ENCODE measurements at places on chromosomes 12 and 14. TPM values are rescaled to one million over a fixed set of nuclear protein-coding genes. Genes with fewer than 3 reads are reported as not detected.
A peak's percentile ranks its signal among the peaks of the same experiment; 100 is the strongest.

RASAL1 gene
- not detected for total RNA-seq

RNASE1 gene
- 632 TPM for total RNA-seq

ADAMTS20 gene
- not detected for total RNA-seq

PTPN21 gene
- total RNA-seq, result 35.0 TPM

ABCD2 gene
- total RNA-seq, result 11.8 TPM

CMKLR1 gene
- total RNA-seq, result 16.1 TPM

LRRC9 gene
- 1.2 TPM for total RNA-seq

OR4E1 gene
- not detected for total RNA-seq

OTOGL gene
- 9.2 TPM for total RNA-seq

LRRK2 gene
- total RNA-seq, result 11.0 TPM

DNA sequence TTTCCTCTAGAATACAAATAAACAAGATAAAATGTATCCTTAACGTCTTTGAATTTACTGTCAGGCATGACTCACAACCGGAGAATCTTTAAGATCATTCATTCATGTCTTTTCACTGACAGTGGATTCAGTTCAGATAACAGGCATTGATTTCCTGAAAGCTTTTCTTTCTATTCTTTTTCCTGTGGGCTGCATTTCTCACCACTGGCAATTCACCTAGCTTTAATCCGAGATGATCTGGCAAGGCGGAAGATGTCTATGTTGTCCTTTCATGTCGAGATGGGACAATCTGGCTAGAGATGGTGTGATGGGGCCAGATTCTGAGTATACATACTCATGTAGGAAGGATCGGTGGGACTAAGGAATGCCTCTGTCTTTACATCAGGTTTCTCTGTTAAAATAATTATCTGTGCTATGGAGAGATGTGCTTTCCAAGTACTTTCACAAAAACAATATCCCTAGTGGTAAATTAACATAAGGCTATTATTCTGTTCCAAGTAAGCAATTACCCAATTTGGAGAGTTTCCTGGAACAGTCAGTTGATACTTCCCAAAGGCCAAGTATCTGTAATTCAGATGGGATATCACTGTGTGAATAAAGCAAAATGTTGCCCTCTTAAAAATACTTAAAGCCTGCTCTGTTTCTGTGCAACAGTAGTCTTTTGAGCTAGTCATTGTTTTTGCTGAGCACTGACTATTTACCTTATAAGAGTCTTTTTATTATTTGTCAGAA is 17.8 kb downstream of the ACSS3 start:
- no peak for DNase-seq

GRCh38 chr14:81211844-81212243 is 8.9 kb downstream of the GTF2A1 start:
- DNase-seq, result peak; percentile 43

DNA sequence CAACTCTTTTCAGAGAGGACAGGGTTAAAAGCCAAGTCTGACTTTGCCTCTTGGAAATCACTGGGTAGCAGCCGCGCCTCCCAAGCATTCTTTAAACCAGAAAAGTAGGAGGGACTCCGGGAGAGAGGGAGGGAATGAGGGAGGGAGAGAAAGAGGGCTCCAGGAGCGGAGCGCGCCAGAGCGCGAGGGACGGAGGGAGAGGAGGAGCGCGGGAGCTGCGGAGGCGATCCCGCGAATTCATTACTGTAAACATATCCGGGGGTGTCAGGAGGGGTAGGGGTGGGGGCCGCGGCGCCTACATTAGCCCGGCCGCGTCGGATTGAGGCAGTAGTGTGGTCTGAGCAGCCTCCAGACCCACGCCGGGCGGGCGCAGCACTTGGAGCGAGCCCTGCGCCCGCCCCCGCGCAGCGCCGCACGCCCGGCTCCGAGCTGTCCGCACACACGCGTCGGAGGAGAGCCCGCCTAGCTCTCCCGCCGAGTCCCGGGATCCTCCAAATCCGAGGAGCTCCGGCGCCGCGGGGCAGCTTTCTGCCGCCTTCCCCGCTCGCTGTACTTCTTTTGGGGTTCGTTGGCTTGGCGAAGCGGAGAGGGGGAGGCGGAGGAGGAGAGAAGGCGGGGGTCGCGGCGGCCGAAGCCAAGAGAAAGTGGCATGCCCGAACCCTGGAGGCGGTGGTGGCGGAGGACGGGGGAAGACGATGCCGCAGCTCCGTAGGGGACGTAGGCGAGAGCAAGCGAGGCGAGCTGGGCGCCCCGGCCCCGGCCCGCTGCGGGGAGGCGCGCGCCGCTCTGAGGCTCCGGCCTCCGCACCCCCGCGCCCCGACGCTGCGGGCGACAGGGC is 3.3 kb downstream of the FLRT2 start:
- DNase-seq, result peak; percentile 70

GRCh38 chr12:47824198-47824597 is 4.5 kb upstream of the HDAC7 start:
- DNase-seq, result no peak

GRCh38 chr12:130053651-130054069 is 108.6 kb upstream of the FZD10 start:
- DNase-seq, result no peak

- DNase-seq, result peak; percentile 29
Measured at GRCh38 chr14:65137648-65138307, 35.5 kb upstream of the MAX start.

DNA sequence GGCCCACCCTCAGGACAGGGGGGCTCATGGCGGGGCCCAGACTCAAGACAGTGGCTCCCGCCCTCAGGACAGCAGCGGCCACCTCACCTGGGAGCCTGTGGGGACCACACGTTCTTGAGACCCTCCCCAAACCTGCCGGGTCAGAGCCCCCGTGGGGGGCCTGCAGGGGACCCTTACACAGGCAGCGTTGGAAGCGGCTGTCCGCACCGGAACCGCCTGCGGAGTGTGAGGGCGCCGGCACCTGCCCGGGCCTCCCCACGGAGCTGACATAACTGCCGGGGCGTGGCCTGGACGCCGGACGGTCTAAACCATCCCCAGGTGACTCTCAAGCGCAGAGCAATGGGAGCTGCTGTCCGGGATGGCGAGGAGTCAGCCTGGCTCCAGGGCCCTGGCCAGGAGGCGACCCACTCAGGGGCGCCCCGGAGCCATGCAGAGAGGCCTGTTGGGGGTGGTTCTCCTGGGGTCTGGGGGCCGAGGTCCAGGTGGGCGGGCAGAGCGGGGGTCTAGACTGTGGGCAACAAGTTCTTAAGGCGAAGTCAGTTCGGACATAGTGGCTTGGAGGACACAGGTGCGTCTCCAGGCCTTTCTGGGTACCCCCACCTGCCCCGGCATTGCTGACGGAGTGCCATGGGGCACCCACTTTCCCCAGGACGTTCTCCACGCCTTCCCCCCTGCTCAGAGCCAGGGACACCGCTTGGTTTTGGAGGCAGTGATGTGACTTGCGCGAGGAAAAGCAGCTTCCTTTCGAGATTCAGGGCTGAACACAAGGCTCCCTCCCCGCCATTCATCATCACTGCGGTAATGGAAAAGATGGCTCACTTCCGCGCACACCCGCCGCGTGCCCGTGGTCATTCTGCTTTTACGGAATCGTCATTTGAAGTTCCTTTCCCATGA is 23.2 kb downstream of the GALNT9 start:
- DNase-seq, result peak; percentile 14

- no peak for DNase-seq
Measured at GRCh38 chr14:35197015-35197414, 74.7 kb downstream of the PRORP start.

DNA sequence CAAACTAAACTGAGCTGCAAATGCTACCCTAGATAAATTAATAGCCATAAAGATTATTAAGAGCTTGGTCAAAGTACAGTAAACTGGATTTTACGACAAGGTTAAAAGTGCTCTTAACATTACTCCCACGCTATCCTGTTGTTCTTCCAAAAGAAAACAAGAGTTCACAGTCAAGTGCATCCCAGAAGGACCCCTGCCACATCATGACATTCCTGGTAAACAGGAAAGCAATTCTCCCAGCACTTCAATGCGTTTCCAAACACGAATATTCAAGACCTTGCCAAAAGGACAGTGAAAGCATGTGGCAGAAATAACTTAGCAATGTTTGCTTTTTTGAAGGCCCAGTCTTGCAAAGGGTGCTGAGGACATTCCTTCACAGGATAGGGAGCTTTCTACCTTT is 11.2 kb downstream of the SPRING1 start:
- no peak for DNase-seq

GRCh38 chr12:75568393-75568792 is 57.0 kb upstream of the KRR1 start:
- no peak for DNase-seq

DNA sequence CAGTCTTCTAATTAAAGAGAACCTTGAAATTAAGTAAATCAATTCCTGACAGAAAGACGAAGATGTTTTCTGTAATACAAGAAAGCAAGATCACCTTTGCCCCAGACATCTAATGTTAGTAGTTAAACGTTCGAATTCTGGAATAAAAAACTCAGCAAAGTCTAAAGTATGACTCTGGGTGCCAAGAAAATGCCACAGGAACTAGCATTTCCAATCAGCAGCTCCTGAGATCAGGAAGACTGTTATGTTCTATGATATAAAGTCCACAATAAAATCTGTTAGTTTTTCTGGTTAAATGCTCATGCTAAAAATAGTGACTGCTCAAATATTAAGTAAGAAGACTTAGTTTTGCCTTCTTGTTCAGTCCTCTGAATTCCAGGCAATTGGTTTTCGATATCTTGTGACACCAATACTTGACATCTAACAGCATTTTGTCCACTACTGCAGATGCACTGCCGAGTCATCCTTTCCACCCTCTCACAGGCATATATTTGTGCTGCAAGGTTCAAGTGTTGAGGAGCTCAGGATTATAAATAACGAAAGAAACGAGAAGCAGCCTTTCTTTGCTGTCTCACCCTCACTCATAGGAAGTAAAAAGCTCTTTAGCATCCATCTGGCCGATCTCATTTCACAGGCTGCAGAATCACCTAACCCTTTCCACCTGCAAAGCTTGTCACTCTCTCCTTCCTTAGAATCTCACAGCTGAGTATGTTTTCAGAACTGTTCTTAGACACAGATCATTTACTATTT is 32.0 kb downstream of the SSH1 start:
- DNase-seq, result no peak

GRCh38 chr14:76376878-76377734 is 1.2 kb downstream of the ESRRB start:
- DNase-seq, result no peak

DNA sequence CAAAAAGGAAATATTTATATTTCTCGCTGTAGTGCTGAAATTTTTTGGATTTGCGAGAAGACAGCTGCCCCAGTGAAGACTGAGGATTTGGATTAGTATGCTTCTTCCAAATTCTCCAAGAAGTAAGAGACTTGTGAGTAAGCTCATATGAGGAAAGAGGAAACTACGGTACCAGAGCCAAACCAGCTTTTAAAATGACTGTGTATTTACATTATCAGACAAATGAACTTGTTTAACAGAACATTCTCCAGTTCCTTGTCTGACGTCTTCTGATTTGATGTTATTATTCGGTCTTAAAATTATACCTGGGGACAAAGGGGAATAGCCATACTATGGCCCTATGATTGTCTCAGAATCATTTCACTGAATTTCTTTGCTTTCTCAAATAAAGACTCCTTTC is 8.0 kb downstream of the CLEC12B start:
- DNase-seq, result no peak

GRCh38 chr12:82363990-82364389 is 5.7 kb downstream of the METTL25 start:
- no peak for DNase-seq

DNA sequence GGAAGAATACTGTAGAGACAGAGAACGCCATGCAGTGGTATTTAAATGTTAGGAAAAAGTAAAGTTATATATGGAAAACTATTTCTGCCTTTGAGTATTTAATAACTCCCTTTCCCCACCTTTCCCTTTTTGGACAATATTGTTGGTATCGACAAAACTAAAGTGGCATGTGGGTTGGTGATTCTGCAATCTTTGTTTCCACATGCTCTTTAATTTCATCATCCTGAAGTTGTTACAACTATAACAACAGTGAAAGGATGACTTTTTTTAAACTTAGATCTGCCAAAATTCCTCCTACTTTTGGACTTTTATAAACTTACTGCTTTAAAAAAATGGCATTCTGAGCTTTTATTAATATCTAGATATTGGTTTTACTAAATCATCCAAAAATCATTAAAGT is 25.3 kb downstream of the TTC8 start:
- DNase-seq, result no peak

DNA sequence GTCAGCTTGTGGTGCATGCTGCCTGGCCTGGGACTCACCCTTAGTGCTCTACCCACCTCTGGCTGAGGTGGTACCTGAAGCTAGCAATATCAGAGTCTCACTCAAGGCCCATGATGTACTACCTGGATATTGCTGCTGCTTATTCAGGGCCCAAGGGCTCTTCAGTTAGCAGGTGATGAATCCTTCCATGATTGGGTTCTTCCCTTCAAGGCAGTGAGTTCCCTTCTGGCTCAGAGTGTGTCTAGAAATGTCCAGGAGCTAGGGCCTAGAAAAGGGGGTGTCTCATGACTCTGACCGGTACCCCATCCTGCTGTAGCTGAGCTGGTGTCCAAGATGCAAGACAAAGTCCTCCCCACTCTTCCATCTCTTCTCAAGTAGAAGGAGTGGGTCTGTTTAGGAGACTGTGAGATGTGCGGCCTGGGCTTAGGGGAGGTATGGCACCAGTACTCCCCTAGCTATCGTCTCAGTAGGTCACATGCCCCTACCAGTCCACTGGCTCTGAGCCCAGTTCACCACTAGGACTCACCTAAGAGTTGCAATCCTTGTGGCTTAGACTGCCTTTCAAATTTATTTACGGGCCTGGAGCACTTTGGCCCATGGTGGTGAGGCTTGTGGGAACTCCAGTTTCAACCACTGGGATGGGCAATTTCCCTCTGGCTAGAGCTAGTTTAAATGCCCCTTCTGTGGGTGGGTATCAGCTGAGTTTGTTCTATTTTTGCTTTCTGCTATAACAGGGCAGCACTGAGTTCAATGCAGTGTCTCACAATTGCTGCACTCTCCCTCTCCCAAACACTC is 12.2 kb downstream of the PRORP start:
- DNase-seq, result no peak

DNA sequence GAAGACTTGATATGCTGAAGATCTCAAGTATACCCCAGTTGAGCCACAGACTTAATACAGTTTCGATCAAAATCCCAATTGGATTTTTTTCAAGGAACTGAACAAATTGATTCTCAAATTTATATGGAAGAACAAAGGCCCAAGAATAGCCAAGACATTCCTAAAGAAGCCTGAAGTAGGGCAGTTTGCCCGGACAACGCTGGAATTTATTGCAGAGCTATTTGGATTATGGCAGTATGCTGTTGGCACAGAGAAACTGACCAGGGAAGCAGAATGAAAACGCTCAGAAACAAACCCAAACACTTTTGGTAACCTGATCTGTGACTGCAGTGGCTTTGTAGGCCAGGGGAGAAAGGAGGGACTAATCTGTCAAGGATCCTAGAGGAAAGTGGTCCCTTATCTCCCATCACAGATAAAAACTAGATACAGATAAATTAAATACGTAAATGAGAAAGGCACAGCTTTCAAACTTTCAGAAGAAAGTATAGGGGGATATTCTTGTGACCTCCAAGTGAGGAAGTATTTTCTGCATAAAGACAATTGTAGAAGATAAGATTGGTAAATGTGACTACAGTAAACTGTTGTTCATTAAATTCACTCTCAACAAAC is 35.9 kb upstream of the GSC start:
- no peak for DNase-seq

GRCh38 chr12:93043877-93044209 is 114.7 kb upstream of the EEA1 start:
- DNase-seq, result no peak

All from left cardiac atrium (tissue), 4 donors.